Hematopoietic multipotent progenitor cell treated with erythropoietin and hydrocortisone succinate and interleukin-3 and kit ligand, for 15 days (in vitro differentiated cells): ENCODE measurements at places on chromosomes 13 and 19.

DNA sequence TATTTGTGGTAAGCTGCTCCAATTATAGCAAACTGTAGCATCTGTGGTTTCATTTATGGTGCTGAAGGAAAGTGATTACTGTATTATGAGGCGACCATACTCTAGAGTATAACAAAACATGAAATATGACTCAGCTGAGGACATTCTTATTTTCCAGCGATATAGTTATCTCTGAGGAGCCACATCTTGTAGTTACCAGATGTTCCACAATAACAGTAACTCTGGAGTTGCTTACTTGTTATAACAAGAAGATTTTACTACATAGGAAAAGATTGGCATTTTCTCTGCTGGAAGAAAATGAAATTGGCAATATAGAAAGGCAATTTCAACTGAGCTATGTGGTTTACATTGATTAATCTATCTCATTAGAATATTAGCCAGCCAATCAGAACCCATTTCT lies 1634.2 kb downstream of the PCDH9 start:
- DNase-seq: no peak

- no peak for DNase-seq
Measured at GRCh38 chr13:53343361-53343744, 314.7 kb downstream of the OLFM4 start.

GRCh38 chr19:10936661-10937084 lies 8.1 kb downstream of the TIMM29 start:
- peak; percentile 85 for DNase-seq

GRCh38 chr13:25910991-25911419 lies 140.8 kb downstream of the SHISA2 start:
- DNase-seq: no peak

DNA sequence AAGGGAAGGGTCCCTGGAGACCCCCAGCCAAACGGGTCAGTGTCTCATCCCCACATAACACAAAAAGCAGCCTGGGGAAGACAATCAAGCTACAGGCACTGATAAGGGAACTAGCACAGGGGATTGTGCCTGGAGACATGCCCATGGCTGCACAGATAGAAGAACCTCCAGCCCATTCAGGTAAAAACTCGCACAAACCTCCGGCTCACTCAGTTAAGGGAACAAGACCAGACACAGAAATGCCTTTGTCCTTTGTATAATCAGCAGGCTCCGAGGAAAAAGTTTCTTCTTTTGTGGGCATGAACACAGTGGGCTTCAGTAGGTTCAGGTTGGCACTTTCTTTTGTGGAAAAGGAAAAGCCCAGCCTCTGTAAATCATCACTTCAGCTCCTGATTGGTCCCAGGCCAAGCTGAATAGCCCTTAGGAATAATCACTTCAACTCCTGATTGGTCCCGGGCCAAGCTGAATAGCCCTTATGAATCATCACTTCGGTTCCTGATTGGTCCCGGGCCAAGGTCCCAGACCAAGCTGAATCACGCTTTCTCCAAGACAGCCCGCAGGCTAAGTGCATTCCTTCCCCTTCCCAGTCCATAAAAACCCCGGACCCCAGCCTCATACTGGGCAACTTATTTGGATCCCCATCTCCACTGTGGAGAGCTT lies 5.0 kb upstream of the ZNF230 start:
- DNase-seq: no peak

GRCh38 chr19:33669376-33669775 lies 47.6 kb downstream of the CHST8 start:
- no peak for DNase-seq

DNA sequence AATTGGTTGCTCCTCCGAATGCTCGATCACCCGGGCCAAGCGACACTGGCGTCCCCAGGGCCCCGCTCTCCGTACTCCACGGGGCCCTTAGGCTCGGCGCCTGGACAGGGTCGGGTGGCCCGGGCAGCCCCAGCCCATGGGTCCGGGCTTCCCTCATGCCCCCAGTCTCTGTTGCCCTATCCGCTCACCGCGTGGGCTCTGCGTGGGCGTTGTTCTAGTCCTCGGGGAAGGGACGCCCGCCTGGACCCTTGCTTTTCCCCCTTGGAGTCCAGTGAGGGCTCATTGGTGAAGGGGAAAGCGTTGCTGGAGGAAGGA lies 1.3 kb downstream of the TDRD12 start:
- DNase-seq: no peak

DNA sequence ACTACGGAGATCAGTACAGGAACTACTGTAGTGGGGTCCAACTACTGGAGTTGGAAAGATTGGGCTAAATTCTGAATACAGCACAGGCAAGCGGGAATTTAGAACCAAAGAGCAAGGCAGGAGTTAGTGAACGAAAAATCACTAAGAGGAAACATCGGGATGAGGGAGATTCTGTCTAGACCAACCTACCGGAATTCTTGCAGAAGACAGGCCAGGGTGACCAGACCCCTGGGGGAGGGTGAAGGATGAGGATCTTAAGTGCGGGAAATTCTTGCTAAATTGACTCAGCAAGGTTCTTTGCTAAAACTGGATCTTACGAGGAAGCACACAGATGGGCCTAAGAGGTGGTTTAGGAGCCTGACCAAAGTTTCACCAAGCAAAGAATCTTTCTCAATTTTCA lies 13.2 kb upstream of the PSPC1 start:
- DNase-seq: no peak

- DNase-seq: no peak
Measured at GRCh38 chr19:16025108-16026101, 50.9 kb upstream of the TPM4 start.

GRCh38 chr19:55070466-55071128 lies 5.1 kb upstream of the EPS8L1 start:
- DNase-seq: no peak

DNA sequence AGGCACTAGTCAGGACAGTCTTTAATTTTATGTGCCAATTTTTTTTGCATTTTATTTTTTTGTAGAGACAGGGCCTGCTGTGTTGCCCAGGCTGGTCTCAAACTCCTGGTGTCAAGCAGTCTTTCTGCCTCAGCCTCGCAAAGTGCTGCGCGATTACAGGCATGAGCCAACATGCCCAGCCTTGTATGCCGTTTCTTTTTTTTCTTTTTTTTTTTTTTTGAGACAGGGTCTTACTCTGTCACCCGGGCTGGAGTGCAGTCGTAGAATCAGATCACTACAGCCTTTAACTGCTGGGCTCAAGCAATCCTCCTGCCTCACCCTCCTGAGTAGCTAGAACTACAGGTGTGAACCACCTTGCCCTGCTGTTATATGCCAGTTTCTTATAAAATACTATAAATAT lies 26.4 kb downstream of the BORA start:
- DNase-seq: no peak

GRCh38 chr13:107864543-107865317 lies 350.6 kb downstream of the LIG4 start:
- DNase-seq: no peak

GRCh38 chr13:94154367-94154766 lies 325.1 kb downstream of the DCT start:
- no peak for DNase-seq

GRCh38 chr13:48401480-48401879 lies 11.4 kb downstream of the LPAR6 start:
- DNase-seq: no peak
